DMS79 treated with DMSO at 0.1 percent for 48 hours (cell line): ENCODE measurements at places on chromosomes 16 and 17.

DNA sequence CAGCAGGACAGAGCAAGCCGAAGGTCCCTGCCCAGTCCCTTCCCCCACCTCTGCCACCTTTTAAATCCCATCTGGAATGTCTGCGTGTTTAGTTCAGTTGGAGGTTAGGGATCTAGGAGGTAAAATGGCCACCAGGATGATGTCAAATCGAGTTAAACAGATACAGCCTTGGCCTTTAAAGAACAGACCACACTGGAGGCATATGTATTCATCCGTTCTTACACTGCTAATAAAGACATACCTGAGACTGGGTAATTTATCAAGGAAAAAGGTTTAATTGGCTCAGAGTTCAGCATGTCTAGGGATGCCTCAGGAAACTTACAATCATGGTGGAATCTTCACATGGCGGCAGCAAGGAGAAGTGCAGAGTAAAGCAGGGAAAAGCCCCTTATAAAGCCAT lies 167.8 kb upstream of the CACNG5 start:
- DNase-seq, result no peak

GRCh38 chr16:72635104-72635503 lies 412.8 kb downstream of the ZFHX3 start:
- no peak for DNase-seq

GRCh38 chr17:63066158-63066813 lies 100.3 kb downstream of the TANC2 start:
- no peak for DNase-seq

DNA sequence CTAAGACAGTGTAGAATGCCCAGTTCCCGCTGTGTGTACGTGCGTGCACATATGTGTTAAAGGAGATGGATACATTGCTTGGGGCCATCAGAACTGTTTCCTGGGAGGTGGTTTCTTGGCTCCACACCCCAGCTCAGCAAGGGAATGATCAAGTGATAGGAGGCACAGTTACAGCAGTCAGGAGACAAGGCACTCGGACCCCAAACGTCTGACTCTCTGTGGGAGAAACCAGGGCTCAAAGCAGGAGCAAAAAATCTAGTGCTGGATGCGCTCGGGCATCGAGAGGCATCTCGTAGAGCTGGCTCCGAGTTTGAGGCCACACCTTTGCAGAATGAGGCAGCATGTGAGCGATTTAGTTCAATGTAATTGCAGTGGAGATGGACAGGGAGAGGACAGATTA lies 71.9 kb downstream of the RBBP6 start:
- no peak for DNase-seq

DNA sequence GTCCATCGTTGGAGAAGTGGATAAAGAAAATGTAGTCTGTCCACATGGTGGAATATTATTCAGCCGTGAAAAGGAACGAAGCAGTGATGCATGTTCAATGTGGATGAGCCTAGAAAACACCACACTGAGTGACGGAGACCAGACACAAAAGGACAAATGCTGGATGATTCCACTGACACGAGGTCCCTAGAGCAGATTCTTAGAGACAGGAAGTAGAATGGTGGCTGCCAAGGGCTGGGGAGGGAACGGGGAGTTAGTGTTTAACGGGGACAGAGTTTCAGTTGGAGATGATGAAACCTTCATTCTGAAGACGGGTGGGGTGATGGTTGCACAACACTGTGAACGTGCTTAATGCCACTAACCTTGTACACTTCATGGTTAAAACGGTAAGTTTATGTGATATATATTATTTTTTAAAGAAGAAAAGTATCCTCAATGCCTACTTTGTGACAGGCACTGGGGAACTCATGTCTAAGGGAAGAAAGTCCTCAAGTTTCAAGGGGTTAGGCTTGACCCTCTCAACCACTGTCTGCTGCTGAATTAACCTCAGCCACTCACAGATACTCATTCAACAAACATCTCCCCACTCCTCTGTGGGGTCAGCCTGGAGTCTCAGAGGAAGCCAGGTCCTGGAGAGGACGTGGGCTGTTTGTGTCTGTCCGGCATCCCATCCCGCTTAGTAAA lies 17.6 kb downstream of the C16orf74 start:
- no peak for DNase-seq

GRCh38 chr17:39008633-39009032 lies 41.4 kb upstream of the FBXO47 start:
- DNase-seq, result no peak
